Bronchial smooth muscle cell (primary cell): ENCODE measurements at places on chromosomes 12 and 14. TPM values are rescaled to one million over a fixed set of nuclear protein-coding genes. Genes with fewer than 3 reads are reported as not detected.

The APEX1 gene
- 46.5 and 68.7 TPM in 2 replicates for total RNA-seq

The TCL1B gene
- total RNA-seq, result not detected in 2 replicates

The NFATC4 gene
- total RNA-seq, result 74.6 and 97.9 TPM in 2 replicates

The TNFAIP2 gene
- total RNA-seq, result 55.1 and 59.1 TPM in 2 replicates

The LMO3 gene
- total RNA-seq, result 1.4 and 2.4 TPM in 2 replicates

The NAA25 gene
- 7.1 and 11.5 TPM in 2 replicates for total RNA-seq

The JAG2 gene
- 2.4 and 2.7 TPM in 2 replicates for total RNA-seq

The TBX3 gene
- 9.8 and 20.5 TPM in 2 replicates for total RNA-seq

The KRT76 gene
- not detected in 2 replicates for total RNA-seq

The ADAMTS20 gene
- not detected in 2 replicates for total RNA-seq

The DPPA3 gene
- not detected in 2 replicates for total RNA-seq
